Skin of body (tissue), 3 donors: ENCODE measurements at places on chromosomes 7 and 10.

GRCh38 chr10:99456931-99457288 is 26.5 kb upstream of the GOT1 start:
- DNase-seq, result no peak

- DNase-seq, result no peak
These were observed 242.0 kb downstream of the AUTS2 start for GRCh38 chr7:69840248-69840647.

DNA sequence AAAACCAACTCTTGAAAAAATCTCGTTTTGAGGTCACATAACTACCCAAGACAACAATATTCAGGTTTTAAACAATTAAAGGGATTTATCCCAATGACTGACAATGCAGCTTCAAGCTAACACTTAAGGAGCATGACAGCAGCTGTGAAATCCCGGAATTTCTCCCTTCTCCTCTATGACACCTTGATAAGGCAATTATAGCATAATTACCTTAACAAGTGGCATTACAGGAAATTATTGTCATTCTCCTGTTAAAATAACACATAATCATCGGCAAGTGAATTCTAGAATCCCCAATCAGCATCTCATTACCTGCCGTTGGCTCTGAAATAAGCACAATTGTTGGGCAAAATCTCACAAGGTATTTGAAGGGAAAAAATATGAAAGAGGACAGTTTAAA is 417.0 kb upstream of the PFKP start:
- DNase-seq, result no peak

- DNase-seq, result no peak
These were observed 57.4 kb upstream of the TFEC start for GRCh38 chr7:116087984-116088383.

DNA sequence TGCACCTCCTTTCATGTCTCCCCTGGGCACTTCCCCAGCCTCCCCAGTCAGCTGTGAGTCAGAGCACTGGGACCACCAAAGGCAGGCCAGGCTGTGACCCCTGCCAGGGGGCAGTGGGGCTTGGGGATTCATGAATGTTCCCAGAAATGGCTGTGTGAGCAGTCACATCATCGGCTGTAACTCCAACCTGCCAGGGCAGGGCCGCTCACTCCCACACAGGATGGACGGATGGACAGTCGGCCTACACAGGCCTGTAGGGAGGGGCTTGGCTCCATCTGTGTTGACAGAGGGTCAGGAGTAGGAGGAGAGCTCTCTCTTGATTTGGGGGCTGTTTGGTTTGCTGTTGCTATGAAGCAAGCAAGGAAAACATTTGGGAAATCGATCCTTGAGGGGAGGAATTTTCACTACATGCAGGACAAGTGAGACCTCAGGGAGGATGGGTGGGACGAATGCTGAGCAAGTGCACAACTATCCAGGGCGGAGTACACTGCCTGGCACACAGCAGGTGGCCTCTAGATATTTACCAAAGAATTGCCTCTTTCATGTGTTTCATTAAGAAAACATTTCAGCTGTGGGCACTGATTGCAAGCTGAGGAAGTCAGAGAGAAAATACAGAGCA is 2.9 kb upstream of the IGFBP1 start:
- DNase-seq, result no peak

DNA sequence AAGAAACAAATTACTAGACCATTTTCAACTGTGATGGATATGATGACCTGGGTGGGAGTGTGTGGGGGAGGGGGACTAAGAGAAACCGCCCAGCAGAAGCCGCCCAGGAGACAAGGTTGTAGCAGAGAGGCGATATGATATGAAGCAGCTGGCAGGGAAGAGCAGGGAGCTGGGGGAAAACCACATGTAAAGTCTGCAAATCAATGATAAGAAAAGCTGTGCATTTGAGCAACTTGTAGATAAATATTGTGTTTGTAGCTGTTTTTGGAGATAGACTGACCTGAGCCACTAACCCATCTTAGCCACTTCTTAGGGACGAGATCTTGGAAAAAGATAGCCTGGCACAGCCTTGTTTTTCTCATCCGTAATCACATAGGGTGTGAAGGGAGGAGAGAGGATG is 252.6 kb downstream of the SEC23IP start:
- DNase-seq, result no peak

- peak; percentile 79 for DNase-seq
These were observed 27.3 kb upstream of the KMT2C start for GRCh38 chr7:152462995-152463708.

- DNase-seq, result no peak
These were observed 59.7 kb upstream of the PRSS1 start for GRCh38 chr7:142689439-142690120.

DNA sequence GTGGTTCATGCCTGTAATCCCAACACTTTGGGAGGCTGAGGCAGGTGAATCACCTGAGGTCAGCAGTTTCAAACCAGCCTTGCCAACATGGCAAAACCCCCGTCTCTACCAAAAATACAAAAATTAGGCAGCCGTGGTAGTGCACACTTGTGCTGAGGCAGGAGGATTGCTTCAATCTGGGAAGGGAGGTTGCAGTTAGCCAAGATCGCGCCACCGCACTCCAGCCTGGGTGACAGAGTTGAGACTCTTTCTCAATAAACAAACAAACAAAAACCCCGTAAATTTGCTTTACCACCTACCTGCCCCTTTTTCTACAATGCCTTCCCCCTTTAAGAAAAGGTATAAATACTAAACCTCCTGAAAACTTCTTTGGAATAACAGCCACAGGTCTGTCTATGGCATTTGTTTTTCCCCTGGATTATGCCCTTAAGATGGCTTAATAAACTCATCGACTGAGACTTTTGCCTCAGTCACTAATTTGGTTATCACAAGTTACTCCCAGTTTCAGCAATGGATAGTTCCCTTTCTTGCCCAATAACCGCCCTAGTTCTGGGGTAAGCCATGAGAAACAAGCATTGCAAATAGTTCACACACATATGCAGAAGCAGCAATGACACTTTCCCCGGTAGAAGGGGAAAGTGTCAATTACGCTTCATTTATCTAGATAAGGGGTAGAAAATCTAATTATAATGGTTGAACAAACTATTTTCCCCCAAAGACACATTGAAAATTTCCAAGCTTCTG is 52.8 kb upstream of the SVIL start:
- no peak for DNase-seq

DNA sequence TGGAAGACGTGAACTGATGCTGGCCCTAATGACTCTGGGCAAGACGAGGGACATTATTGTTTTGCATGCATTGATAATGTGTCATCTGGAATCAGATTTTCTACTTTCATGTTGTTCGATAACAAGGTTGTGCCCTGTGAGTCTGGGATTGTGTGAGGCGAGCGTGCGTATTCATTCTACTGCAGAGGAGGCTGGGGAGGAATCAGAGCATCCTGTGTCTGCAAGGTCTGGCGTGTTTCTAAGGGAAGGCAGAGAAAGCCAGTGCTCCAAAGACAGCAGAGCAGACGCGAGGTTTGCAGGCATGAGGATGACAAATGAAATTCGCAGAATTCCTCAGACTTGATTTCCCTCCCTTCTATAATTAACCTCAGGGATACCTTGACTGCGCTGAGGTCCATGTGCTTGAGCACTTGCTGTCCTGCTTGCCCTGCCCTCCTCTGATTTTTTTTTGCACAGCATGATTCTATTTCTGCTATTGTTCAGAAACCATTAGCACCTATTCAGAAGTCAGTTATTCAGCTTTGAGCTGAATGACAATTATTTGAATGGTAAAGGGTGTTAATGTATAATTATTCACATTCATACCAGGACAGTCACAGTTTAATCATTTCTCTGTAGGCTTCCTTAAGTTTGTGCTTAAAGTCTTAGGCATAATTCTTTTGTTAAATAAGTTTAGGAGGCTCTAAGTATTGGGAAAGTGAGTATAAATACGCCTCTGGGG is 233.6 kb downstream of the EBF3 start:
- no peak for DNase-seq

DNA sequence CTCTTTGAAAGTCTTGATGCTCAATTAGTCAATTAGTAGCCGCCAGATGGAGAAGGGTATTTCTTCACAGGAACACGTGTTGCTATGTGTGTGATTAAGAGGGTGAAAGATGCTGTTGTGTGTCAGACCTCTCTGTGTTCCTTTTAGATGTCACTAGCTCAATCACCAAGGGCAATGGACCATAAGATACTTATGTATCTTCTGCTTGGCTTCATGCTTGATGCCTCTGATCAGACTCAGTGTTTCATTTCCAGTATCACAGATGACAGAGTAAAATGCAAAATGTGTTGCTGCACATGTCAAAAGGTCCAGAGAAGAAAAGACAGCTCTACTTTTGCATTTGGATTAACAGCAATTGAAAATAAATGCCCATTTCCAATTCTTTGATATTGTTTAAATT is 865.9 kb downstream of the CNTNAP2 start:
- DNase-seq, result no peak

GRCh38 chr10:65125212-65125611 is 1604.0 kb downstream of the REEP3 start:
- no peak for DNase-seq

GRCh38 chr10:70599791-70600190 is 2.8 kb downstream of the PRF1 start:
- no peak for DNase-seq

GRCh38 chr10:6348096-6348874 is 145.6 kb downstream of the PFKFB3 start:
- no peak for DNase-seq

GRCh38 chr10:4623757-4624420 is 202.1 kb upstream of the AKR1E2 start:
- no peak for DNase-seq

- no peak for DNase-seq
These were observed 580.1 kb downstream of the GRID1 start for GRCh38 chr10:85786401-85786899.

DNA sequence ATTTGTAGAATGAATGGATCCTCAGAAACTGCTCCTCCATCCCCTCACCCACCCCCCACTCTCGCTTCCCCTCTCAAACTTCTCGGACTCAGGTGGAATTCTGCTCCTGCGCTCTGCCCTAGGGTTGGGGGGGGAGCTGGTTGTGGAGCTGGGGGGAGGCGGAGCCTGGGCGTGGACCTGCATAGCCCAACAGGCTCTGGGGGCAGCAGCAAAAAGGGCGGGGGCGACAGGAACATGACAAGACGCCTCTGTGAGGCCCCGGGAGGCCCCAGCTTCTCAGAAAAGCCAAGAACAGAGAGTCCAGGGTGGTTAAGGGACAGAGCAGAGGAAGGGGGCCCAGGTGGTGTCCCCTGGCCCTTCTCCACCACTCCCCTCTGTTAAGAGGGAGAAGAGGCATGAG is 3.5 kb downstream of the TSC22D4 start:
- no peak for DNase-seq

GRCh38 chr7:10685040-10685439 is 288.6 kb upstream of the PHF14 start:
- no peak for DNase-seq

GRCh38 chr7:102258749-102259107 is 27.9 kb upstream of the SH2B2 start:
- no peak for DNase-seq

GRCh38 chr7:82323806-82324205 is 119.8 kb downstream of the CACNA2D1 start:
- DNase-seq, result no peak

DNA sequence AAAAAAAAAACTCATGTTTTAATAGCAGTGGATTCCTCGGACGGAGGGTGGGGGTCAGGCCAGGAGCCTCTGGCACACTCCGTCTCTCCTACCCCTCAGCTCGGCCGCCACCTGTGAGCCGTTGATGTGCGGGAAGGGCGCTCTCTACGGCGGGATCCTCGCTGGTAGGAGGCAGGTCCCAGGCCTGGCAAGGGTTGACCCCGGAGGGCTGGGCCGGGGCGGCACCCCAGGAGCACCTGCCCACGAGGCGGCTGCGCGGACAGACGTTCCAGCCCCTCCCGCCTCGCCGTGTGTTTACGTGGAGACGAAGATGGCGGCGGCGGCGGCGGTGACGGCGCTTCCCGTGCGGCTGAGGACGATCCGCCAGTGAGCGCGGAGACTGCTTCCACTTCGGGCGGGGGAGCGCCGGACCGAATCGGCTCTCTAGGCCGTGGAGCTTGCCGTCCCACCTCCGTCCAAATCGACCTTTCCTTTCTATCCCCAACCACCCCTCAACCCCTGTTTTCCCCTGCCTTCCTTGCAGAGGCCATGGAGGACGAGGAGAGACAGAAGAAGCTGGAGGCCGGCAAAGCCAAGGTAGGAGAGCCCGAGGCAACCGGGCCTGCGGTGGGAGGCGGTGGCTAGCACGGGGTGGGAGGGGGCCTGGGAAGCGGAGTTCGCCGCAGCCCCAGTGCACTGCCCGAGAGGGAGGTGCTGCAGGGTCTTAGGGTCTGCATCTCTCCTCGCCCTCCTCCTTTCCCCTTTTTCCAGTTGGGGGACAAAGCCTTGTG is at the start of gene AKAP9:
TSS of gene AKAP9 (plus strand) at position 291 of the 770 bp plus-strand sequence. CDS start at position 529, 238 bp downstream.
- DNase-seq, result peak; percentile 60

DNA sequence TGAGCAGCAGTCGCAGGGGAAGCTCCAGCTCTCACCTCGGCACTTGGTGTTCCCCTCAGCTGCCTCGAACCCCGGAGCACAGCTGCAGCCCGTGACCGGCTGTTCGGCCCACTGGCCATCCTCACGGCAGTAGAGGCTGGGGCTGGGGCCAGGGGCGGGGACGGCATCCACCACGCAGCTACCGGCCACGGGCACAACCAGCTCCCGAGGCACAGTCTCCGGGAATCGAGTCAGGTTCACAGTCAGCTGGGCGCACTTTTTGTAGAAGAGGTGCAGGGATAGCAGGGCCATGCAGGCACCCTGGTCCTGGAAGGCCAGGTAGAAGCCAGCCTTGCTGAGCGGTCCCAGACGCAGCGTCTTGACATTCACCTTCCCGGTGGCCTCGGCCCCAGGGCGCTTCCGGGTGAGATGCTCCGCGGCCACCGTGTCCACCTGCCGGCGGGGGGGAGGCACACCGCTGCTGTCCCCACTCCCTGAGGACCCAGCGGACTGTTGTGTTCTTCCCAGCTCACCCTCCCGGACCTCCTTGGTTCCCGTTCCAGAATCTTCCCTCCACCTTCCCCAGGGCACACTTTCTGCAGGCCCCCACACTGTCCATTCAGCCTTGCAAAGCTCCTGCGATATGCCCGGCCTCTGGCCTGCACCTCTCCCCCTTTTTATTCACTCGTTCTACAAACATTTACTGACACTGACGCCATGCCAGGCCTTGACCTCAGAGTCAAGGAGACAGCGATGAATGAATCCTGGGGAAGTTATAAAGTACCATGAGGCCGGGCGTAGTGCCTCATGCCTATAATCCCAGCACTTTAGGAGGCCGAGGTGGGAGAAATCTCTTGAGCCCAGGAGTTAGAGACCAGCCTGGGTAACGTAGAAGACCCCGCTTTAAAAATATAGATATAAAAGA is 4.8 kb downstream of the EPHB4 start:
- no peak for DNase-seq

GRCh38 chr7:5429857-5430611 is 6.4 kb upstream of the TNRC18 start:
- peak; percentile 68 for DNase-seq

DNA sequence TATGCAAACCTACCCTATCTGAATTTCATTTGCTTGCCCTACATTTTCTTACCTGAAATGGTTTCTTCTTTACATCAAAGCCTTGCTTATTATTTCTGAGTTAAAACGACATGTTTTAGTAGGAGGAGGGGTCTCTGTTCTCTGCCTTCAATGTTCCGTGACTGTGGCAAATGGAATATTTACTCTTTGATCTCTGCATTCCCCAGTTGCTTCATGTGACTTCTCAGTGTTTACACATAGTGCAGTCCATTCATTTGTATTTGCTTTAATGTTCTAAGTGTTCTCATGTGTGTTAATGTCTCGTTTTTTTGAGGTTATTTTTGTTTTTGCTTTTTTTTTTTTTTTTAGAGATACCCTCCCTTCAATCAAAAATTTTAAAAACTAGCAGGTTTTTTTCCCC is 75.8 kb downstream of the GNAI1 start:
- DNase-seq, result peak; percentile 32
